ENCODE measurements at places on chromosomes 12 and 14.

- DNase-seq: no peak
Observed at GRCh38 chr14:23929822-23930294, 23.7 kb upstream of the DHRS4 start.

DNA sequence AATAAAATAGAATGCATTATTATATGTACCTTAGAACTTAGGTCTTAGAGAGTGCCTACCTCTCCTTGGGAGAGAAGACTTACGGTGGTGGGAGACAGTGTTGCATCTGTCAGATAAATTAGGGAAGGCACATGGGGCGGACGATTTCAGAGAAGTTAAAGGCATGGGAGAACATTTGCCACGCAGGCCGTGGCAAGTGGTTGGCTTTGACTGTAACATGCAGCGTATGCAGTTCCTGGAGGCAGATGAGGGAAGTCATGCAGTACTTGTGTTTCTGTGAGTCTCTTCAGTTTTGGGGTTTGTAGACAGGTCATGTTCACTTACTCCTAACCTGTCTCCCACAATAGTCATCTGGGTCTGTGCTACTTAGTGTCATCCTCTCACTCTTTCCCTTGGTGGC, 43.6 kb downstream of the ETV6 start:
- no peak for DNase-seq

- no peak for DNase-seq
Observed at GRCh38 chr14:92690171-92691011, 58.0 kb downstream of the LGMN start.

DNA sequence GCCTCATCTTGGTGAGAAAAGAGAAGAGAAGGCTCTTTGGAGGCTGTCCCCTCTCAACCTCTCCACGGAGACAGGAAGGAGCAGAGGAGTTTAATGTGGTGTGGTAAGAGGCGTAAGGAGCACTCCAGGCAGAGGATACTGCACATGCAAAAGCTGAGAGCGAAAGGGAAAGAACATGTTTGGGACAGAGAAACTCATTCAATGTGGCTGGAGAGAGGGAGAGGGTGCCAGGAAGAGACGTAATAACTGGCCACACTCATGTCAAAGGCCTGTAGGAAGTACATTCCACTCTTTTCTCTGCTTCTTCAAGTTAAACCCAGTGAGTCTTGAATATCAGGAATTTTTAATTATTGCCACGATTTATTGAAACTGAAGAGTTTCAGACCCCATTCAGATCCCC, 12.0 kb downstream of the VDR start:
- no peak for DNase-seq

GRCh38 chr14:51609251-51609954, 42.3 kb upstream of the FRMD6 start:
- no peak for DNase-seq

All from renal cortex interstitium (tissue), 15 donors.